Fibroblast of lung (primary cell): ENCODE measurements at places on chromosomes 1 and 21.

- no peak for DNase-seq
These were observed 61.4 kb upstream of the ST6GALNAC3 start for GRCh38 chr1:76013206-76013581.

DNA sequence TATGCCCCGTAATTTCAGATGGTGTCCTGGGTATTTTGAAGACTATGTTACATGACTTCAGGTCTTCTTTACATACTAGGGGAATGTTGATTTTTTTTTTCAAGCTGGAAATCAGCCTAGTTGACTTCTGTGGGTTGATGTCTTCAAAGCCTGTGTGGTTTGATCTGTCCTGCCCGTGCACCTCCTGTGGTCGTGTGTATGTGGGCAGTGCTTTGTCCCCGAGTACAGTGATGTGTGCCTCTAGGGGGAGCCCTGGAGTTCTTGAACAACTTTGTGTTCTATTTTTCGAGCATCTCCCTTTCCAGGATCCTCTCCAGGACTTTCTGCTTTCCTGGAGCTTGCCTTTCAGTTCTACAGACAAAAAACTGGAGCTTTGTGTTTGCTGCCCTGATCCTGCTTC lies 28.9 kb downstream of the OBSCN start:
- peak; percentile 52 for DNase-seq

DNA sequence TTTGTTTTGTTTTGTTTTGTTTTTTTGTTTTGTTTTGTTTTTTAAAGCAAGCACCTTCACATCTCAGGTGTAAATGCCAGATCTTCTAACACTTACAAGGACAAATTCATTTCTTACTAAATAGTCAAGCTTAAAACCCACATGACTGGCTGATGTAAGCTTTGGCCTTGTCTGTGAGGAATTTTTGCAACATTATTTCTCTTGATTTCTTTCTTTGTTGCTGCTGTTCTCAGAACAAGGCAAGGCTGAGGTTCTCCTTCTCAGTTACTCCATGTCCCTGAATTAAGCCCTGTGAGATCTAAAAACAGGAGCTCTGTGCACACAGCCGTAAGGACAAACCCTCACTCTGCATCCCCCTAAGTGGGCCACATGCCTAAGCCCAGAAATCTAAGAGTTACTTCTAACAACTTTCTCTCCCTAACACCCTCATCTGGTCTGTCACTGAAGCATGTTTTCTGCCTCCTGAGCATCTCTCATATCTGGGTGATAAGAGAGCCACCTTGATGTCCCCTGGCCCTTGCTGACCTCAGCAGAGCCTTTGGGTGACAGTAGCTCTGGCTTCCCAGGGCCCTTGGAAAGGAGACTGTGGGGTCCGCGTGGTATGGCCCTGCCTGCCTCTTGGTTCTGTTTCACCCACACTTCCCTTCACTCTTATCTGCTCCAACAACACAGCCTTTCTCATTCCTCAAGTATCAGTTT lies 81.2 kb upstream of the HOOK1 start:
- peak; percentile 54 for DNase-seq

DNA sequence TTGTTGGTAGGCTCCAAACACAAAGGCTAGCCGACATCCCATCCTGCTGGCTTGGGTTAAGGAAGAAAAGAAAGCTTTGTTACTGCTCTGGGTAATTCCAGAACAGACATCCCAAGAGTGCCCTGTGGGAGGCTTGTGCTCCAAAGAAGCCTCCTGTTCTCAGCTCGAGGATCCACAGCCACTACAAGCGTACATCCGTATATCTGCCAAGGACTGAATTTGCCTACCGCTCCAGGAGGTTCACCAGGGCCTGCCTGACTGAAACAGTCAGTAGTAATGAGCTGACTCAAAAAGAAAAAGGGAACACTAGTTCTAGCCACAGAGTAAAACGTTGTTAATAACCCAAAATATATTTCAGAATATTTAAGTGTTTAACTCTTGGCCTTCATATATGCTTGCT lies 24.8 kb upstream of the MUTYH start:
- DNase-seq, result no peak
